ENCODE measurements at places on chromosomes 2 and 18. TPM values are rescaled to one million over a fixed set of nuclear protein-coding genes. Genes with fewer than 3 reads are reported as not detected.

TUBB8B gene
- total RNA-seq, result not detected

FBXO36 gene
- total RNA-seq, result 0.82 TPM

INSIG2 gene
- 9.3 TPM for total RNA-seq

MC2R gene
- total RNA-seq, result 0.15 TPM

DNA sequence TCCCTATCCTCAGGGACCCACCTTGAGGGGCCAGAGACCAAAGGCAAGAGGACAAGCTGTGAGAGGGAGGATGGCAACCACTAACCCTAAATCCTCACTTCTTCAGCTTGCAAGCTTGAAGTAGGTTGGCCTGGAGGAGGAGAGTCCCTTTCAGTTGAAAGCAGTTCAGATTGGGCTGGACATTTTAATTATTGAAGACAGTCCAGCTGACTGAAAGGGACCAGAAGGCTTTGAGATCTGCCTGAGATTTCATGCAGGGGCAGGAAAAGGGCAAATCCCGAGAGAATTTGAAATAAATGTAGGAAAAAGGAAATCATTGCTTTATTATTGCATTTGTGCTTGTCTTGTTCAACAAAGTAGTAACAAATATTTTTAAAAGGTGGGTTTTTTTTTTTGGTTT is 118.9 kb upstream of the STON1 start:
- H3K27ac ChIP-seq, result no peak overlapping the region
- no peak overlapping the region for H3K4me3 ChIP-seq
- peaks cover 12% of the 10 kb centered on the region for H3K4me1 ChIP-seq
- no peak for DNase-seq

- H3K27me3 ChIP-seq, result no peaks in the 10 kb centered on the region
- H3K4me1 ChIP-seq, result no peaks in the 10 kb centered on the region
- no peak for DNase-seq
- no peak overlapping the region for H3K27ac ChIP-seq
- no peak overlapping the region for H3K4me3 ChIP-seq
These were observed 25.7 kb upstream of the SP5 start for GRCh38 chr2:170689481-170689880.

GRCh38 chr2:120888851-120889250 is 153.2 kb downstream of the GLI2 start:
- H3K36me3 ChIP-seq, result no peaks in the 10 kb centered on the region
- 0 out of 2 replicates have a peak, but pooled peaks cover 1% of the 10 kb centered on the region for H3K27me3 ChIP-seq
- no peak overlapping the region for H3K27ac ChIP-seq
- no peak overlapping the region for H3K4me3 ChIP-seq

GRCh38 chr2:189854187-189854586 is 69.9 kb downstream of the PMS1 start:
- DNase-seq, result no peak
- no peaks in the 10 kb centered on the region for H3K4me1 ChIP-seq
- no peak overlapping the region for H3K27ac ChIP-seq
- no peaks in the 10 kb centered on the region for H3K27me3 ChIP-seq
- H3K4me3 ChIP-seq, result no peak overlapping the region

GRCh38 chr2:216018709-216019108 is 5.4 kb upstream of the MREG start:
- peaks cover 24% of the 10 kb centered on the region for H3K4me1 ChIP-seq
- DNase-seq, result no peak
- H3K36me3 ChIP-seq, result no peaks in the 10 kb centered on the region
- no peak overlapping the region for H3K4me3 ChIP-seq

DNA sequence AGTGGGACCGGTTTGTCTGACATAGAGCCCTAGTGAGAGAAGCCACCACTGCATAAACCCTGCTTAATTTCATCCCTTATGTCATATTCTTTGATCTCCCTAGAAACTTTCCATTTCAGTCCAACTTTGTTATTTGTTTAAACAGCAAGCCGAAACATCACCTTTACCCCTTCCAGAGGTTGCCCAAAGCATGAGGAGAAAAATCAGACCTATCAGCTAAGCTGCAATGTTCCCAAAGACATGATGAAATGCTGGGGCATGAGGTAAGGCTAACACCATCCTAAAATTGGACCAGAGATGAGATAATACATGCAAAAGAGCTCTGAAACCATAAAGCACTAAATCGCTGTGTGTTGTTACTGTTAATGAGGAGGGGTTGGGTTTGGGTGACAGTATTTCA is 447.9 kb upstream of the ACVR2A start:
- no peaks in the 10 kb centered on the region for H3K4me1 ChIP-seq
- DNase-seq, result no peak
- H3K36me3 ChIP-seq, result no peaks in the 10 kb centered on the region
- H3K4me3 ChIP-seq, result no peak overlapping the region
- H3K27ac ChIP-seq, result no peak overlapping the region
- no peaks in the 10 kb centered on the region for H3K27me3 ChIP-seq

- H3K27ac ChIP-seq, result peak overlapping the region; percentile 40
- H3K4me1 ChIP-seq, result peaks cover 12% of the 10 kb centered on the region
- DNase-seq, result no peak
- H3K4me3 ChIP-seq, result no peak overlapping the region
These were observed 128.6 kb downstream of the MSTN start for GRCh38 chr2:189933911-189934399.

DNA sequence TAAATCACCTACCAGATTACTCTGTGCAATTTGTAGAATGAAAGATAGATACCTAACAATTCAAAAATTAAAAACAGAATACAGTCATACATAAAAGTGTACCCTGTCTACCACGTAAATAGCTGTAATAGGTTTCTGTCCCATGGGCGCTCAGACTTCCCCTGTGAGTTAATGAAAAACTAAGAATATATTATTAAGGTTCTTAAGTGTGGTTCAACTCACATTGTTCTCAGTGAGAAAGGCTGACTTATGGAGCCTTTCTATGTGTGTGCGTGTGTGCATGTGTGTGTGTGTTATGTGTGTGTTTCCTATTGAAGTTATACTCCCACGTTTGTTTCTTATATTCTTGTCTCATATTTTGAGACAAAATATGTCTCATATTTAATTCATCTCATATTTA is 114.6 kb upstream of the CD302 start:
- no peaks in the 10 kb centered on the region for H3K27me3 ChIP-seq
- no peak overlapping the region for H3K4me3 ChIP-seq
- H3K27ac ChIP-seq, result no peak overlapping the region
- no peak for DNase-seq

DNA sequence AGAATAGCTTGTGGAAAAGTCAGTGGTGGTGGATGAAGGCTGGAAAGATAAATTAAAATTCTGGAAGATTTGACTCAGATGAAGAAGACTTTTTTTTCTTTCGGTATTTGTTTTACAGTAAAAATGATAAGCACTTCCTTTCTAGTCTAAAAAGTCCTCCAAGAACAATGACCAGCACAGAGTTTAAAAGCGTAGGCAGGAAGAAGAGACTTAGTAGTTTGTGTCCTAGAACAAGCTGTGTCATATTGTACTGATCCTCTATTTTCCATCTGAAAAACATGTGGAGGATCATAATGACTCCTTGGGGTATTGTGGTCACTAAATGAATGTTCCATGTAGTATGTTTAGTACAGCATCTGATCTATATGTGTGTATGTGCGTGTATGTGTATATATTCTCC is 132.4 kb upstream of the FSHR start:
- H3K27me3 ChIP-seq, result no peaks in the 10 kb centered on the region
- H3K27ac ChIP-seq, result no peak overlapping the region
- no peak overlapping the region for H3K4me3 ChIP-seq
- H3K4me1 ChIP-seq, result no peaks in the 10 kb centered on the region
- H3K36me3 ChIP-seq, result no peaks in the 10 kb centered on the region

DNA sequence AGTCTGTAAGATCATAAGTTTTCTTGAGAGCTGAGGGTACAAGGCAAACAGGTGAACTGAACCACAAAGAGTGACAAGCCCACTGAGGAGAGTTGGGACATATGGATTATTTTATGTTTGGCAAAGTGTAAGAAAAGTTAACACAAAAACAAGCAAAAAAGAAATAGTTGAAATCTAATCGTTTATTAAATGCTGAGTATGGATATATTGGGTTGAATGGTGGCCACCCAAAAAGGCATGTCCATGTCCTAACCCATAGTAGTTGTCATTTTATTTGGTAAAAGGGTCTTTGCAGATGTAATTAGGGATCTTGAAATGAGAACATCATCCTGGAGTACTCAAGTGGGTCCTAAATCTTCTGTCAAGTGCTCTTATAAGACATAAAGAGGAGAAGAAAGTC is 24.9 kb upstream of the TWIST2 start:
- H3K4me3 ChIP-seq, result no peak overlapping the region
- no peaks in the 10 kb centered on the region for H3K27me3 ChIP-seq
- no peaks in the 10 kb centered on the region for H3K36me3 ChIP-seq
- no peaks in the 10 kb centered on the region for H3K4me1 ChIP-seq
- no peak overlapping the region for H3K27ac ChIP-seq
- no peak for DNase-seq

DNA sequence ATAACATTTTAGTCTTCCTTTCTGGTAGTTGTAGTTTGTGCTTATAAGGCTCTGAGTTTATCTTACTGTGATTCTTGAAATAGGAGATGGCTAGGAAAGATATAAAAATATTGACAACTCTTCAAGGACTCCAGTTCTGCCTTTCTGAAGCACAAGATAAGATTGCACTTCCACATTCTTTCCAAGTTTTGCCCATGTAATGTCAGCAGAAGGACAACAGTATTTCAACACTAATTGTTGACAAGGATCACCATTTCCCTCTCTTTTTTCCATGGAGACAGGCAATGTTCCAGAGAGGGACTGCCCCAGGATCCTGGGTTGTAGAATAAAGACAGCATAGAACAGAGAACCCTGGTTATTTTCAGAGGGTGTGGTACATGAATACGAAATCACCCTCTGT is 279.1 kb upstream of the CNTNAP5 start:
- H3K4me1 ChIP-seq, result no peaks in the 10 kb centered on the region
- H3K4me3 ChIP-seq, result no peak overlapping the region
- DNase-seq, result no peak
- no peak overlapping the region for H3K27ac ChIP-seq

- no peak for DNase-seq
- H3K27me3 ChIP-seq, result no peaks in the 10 kb centered on the region
- no peak overlapping the region for H3K4me3 ChIP-seq
- no peaks in the 10 kb centered on the region for H3K36me3 ChIP-seq
- H3K27ac ChIP-seq, result no peak overlapping the region
- H3K4me1 ChIP-seq, result no peaks in the 10 kb centered on the region
These were observed 258.7 kb upstream of the HS6ST1 start for GRCh38 chr2:128577141-128577930.

GRCh38 chr2:176614049-176614448 is 344.8 kb downstream of the MTX2 start:
- H3K27me3 ChIP-seq, result no peaks in the 10 kb centered on the region
- no peak overlapping the region for H3K4me3 ChIP-seq
- no peak overlapping the region for H3K27ac ChIP-seq
- no peaks in the 10 kb centered on the region for H3K4me1 ChIP-seq
- H3K36me3 ChIP-seq, result no peaks in the 10 kb centered on the region

GRCh38 chr2:144801325-144801724 is 281.4 kb upstream of the ZEB2 start:
- H3K4me3 ChIP-seq, result no peak overlapping the region
- DNase-seq, result no peak
- H3K27me3 ChIP-seq, result no peaks in the 10 kb centered on the region
